ENCODE measurements at places on chromosomes 3 and 15. TPM values are rescaled to one million over a fixed set of nuclear protein-coding genes. Genes with fewer than 3 reads are reported as not detected.

Gene GP9
- 0.50 TPM for polyA plus RNA-seq

DNA sequence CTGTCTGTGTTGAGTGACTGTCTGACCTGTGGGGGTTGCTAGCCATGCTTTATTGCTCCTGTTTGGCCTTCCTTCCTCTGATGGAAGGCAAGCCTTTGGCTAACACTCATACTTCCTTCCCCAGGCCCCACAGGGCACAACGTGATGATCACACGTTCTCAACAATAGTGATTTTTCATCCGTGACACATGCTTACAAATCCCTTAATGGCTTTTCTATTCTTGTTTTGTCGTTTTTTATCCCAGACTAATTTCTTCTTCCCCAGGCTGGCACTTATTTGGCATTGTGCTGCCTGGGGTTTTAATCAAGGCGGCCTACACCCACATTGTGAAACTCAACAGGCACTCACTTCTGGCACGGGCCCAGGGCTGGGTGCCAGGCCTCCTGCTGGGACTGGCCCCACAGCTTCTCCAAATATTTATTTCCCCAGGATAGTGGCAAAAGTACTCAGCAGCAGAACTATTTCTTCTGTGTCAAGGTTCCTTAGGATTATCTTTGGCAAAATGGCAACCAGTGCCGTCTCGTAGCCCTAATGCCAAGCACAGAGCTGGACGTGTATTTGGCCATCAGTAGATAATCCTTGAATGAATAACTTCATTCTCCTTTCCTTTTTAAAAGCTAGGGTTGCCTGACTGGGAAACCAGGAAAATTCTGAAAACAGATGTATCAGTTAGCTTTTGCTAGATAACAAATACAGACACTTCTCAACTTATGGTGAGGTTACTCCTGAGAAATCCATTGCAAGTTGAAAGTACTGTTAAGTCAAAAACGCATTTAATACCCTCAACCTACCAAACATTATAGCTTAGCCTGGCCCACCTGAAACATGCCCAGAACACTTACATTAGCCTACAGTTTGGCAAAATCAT, 30.6 kb downstream of the CMTM7 start:
- no peak for DNase-seq

DNA sequence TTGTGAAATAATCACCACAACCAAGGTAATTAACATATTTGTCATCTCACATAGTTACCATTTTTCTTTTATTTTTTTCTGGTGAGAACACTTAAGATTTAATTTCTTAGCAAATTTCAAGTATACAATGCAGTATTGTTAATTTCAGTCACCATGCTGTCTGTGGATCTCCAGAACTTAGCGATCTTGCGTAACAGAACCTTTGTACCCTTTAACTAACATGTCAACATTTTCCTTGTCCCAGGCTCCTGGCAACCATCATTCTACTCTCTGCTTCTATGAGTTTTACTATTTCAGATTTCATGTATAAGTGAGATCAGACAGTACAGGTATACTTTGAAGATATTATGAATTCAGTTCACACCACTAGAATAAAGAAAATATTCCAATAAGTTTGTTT, 154.4 kb downstream of the KCNAB1 start:
- DNase-seq, result no peak

DNA sequence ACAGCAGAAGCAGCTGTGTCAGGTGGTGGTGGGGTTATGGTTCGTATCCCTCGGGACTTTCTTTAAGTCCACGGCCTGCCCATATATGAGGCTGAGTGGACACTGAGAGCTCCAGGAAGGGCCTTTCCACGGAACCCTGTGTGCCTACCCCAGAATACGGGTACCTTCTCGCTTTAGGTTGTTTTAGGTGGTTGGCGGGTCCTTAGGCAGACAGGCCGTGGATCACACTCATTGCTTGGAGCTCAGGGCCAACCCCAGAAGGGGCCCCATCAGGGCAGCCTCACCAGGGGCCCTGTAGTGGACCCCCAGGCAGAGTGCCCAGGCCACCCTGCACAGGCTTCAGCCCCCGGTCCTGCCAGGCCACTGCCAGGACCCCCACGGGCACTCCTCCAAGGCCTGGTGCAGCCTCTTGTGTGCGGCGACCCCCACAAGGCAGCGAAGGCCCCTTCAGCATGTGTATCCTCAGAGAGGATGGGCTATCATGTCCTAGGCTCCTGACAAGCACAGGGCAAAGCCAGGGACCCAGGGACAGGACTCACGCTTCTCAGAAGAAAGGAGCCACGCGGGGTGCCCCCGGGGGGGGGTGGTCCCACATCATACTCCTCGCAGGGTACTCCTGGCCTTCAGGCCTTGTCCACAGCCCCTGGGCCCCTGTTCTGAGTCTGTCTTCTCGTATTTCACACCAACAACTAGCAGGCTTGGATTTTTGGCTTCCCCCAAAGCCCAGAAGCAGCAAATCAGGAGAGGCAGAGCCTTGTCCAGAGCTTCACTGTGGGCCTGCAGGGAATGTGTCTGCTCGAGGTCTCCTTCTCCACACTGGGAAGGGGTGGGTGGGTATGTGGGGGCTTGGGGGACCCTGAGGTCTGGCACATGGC, 93.4 kb downstream of the LRRK1 start:
- no peak for DNase-seq

DNA sequence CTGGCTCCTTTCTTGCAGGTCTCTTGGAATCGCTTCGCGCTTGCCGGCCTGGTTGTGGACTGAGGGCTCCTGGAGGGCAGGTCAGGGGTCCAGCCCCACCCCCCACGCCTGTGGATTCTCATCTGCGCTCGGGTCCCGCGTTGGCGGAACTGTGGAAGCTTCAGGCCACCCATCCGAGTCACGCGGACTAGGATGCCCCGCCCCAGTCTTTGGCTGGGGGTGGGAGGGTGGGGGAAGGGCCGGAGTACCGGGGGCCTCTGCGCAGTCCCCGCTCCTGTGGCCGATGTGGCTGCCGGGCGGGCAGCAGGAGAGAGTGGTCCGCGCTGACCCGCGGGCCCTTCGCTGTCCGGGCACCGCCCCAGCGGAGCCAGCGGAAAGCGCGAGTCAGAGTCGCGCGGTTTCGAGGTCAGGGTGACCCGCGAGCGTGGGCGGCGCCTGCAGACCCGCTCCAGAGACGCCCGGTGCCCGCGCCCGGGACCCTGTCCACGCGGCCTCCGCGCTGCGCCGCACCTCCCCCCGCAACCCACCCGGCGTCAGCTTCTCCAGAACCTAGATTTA, 114.2 kb downstream of the KLF13 start:
- DNase-seq, result no peak

Gene EPM2AIP1
- 45.1 TPM for polyA plus RNA-seq

GRCh38 chr15:67240235-67241131, 14.0 kb downstream of the AAGAB start:
- DNase-seq, result no peak

GRCh38 chr3:60609446-60609845, 641.8 kb downstream of the FHIT start:
- no peak for DNase-seq

GRCh38 chr3:134941820-134942219, 146.8 kb downstream of the EPHB1 start:
- no peak for DNase-seq

DNA sequence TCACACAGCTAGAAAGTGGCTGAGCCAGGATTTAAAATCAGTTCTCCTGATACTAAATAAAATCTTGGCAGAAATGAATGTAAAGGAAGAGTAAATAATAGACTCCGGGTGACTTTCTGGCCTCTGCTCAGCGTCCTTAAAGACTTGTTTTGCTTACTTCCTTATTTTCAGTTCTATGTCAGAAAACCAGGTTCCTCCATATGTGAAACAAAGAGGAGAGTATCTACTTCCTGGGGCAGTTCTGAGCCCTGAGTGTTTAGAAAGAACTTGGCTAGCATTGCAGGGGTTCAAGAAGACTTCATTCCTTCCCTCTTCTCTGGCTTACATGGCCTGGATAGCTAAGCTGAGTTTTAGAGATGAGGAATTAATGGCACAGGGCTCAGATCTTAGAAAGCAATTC, 222.8 kb upstream of the TLE3 start:
- no peak for DNase-seq

Gene POMGNT2
- 21.2 TPM for polyA plus RNA-seq

GRCh38 chr15:70088455-70088854, 9.3 kb downstream of the TLE3 start:
- DNase-seq, result no peak

Gene EDC3
- polyA plus RNA-seq, result 37.3 TPM

DNA sequence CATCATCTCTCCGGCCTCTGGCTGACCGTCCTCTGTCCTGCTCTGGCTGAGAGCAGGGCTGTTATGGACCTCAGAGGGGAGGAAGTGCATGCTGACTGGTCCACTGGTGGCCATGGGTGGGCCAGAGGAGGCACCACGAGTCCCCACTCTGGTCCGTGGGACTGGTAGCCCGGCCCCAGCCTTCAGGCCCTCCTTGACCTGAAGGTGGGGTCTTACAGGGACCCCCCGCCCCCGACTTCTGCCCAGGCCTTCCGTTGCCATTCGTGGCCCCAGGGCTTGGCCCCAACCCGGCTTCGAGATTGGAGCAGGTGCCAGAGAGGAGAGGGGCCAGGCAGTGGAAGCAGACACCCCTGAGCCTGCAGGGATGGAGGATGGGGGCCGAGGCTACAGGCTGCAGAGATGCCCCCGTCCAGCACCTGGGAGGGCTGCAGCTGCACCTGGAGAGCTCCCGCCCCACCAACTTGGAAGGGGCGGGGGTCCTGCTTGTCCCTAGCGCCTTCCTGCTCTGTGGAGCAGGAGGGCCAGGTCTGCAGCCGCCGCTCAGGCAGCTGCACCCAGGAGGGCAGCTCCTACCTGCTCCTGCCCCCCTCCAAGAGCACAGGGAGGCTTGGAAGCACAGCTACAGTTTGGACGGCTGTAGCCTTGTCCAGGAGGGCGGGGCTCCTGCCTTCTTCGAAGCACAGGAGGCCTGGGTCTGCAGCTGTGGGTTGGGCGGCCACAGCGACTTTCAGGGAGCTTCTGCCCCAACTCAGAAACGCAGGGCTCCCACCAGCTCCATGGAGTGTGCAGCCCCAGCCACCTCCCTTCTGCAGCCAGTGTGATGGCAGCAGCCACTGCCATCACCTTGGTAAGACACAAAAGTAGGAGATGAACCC, 142.5 kb downstream of the KLF13 start:
- no peak for DNase-seq

DNA sequence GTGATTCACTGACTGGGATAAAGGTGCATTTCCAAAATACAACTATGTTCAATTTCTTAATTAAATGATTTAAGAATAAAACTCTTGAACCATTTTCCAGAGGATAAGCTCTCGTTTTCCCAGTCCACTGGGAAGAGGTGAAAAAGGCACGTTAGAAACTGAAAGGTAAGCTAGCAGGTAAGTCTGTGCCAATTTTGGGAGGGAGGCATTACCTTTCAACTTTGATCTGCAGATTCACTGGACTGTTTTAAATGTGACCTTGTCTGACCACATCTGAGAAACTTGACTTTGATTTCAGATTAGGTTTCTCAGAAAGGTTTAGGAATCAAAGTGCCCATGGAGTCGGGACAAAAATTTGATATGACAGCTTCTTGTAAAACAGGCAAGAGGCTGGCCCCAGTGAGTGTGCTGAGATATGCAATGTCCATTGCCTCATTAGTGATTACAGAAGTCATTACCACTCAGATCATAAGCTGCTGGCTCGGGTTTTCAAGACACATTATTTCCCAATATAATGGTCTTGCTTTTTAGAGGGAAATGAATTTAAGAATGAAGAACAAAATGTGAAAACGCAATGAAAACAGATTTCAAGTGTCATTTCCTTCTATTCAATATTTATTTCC, 118.8 kb downstream of the ADAMTS9 start:
- no peak for DNase-seq

Gene STRA6
- 23.9 TPM for polyA plus RNA-seq

GRCh38 chr15:96115642-96116041, 214.9 kb upstream of the NR2F2 start:
- DNase-seq, result no peak

Gene THRB
- 4.1 TPM for polyA plus RNA-seq

DNA sequence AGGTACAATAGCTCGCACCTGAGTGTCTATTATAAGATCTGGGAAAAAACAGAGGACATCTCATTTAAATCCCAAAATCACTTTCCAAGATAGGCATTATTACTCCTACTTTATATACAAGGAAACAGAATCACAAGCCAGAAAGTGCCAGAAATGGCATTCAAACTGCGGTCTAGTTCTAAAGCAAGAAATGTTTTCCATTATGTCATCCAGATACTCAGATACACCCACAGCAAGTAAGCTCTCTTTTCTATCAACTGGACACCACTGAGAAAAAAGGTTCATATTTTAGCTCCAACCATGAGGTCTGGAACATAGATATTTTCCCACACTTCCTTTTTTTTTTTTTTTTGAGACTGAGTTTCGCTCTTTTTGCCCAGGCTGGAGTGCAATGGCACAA, 8.1 kb downstream of the SLC33A1 start:
- no peak for DNase-seq

DNA sequence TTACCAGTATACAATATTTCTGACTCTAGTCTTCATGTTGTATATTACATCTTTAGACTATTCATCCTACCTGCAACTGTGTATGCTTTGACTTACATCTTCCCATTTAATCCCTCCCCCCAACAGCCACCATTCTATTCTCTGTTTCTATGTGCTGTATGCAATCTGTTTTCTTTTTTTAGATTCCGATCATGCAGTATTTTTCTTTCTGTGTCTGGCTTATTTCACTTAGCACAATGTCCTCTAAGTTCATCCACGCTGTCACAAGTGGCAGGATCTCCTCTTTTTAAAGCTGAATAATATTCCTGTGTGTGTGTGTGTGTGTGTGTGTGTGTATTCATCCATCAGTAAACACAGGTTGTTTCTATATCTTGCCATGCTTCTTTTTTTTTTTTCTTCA, 66.4 kb upstream of the NUDT16 start:
- DNase-seq, result no peak

DNA sequence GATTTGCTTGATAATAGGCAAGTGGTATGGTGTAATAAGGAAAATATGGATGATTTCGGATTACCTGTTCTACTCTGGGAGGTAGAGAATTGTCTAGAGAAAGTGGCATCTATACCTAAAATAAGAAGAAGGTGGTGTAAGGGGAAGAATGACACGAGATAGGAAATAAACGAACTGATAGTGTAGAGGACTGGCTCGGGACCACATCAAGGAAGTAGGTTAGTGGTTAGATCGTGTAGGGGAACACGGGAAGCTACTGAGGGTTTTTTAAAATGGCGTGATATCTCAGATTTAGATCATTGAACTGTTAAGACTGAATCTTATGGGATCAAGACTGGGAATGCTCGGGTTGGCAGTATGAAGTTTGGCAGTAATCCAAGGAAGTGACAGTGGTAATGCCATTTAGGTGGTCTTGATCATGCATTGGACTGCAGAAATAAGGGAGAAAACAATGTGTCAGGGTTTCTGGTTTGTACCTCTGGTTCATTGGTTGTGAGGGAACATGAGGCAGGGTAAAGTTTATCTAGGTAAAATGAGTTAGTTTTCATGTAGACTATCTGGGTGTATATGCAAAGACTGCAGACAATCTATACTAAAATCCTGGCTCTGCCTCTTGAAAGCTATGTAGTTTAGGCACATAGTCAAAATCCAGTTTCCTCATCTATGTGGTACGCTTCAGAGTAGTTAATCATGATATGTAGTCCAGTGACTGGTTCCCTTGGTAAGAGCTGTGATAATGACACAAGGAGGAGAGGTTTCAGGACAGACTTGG, 7.4 kb downstream of the RPL14 start:
- no peak for DNase-seq

Data from left renal pelvis (tissue), 4 donors.